ENCODE measurements at places on chromosomes 4 and X.

GRCh38 chr4:151567056-151567455, 158.1 kb downstream of the FHIP1A start:
- DNase-seq, result no peak

- no peak for DNase-seq
Measured at GRCh38 chrX:13764765-13765164, 30.2 kb downstream of the OFD1 start.

- DNase-seq, result no peak
Measured at GRCh38 chr4:108342325-108342970, 173.7 kb upstream of the LEF1 start.

- no peak for DNase-seq
Measured at GRCh38 chr4:98176531-98176930, 33.3 kb upstream of the STPG2 start.

GRCh38 chr4:84677093-84677492, 94.2 kb downstream of the CDS1 start:
- DNase-seq, result no peak

- DNase-seq, result no peak
Measured at GRCh38 chrX:23885803-23886202, 21.9 kb downstream of the APOO start.

DNA sequence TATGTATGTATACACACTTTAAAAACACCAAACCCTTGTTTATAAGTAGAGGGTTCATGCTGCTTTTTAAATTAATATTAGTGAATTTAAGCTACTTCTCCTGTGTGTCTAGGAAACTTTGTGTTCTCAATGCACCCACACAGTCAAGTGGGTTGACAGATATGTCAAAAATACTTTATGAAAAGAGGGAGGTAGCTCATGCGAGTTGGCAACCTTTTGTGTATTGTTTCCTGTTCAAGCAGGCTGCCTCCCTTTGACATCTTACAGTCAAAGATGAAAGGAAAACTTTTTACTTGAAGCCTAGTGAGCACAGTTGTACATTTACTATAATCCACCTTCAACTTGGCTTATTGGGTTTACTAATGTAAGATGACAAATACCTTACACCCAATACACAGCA, 218.4 kb downstream of the KLHL13 start:
- no peak for DNase-seq

DNA sequence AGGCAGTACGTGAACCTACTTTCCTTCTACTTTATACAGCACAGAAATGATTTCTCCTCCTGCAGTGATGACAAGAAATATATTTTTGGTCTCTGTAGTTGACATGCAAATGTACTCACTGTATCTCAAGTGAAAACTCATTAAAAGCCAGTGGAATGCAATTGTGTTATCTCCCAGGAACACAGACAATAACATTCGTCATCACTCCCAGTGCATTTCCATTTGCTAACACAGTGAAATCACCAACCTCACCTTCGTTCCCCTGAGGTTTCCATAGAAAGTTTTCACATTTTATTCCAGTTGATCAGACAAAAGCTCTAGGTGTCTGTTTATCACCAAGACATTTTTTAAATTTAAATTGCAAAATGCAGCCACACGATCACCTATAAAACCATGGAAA, 2.5 kb upstream of the SPANXD start:
- no peak for DNase-seq

DNA sequence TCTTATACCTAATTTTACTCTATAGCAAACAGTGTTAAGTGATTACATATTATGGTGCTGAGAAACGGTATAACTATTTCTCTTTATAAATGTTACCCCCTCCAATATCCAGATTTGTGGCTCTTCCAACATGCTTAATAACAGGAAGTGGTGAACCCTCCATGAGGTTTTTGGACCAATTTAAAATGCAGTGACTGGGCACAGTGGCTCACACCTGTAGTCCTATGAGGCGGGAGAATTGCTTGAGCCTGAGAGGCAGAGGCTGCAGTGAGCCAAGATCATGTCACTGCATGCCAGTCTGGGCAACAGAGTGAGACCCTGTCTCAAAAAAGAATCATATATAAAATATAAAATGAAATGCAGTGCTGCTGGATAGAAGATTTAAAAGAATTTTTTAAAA, 137.3 kb downstream of the MGST2 start:
- DNase-seq, result no peak

GRCh38 chr4:26870576-26871262, 10.1 kb downstream of the STIM2 start:
- DNase-seq, result no peak

GRCh38 chr4:88533088-88533790, 9.7 kb upstream of the PYURF start:
- no peak for DNase-seq
